Stimulated activated CD4-positive, alpha-beta T cell treated with anti-CD3 and anti-CD28 coated beads, Interleukin-1b, Interleukin-23, amount 100 ng/mL, for 1 hour (primary cell): ENCODE measurements at places on chromosomes 1 and 21.
A peak's percentile ranks its signal among the peaks of the same experiment; 100 is the strongest.

DNA sequence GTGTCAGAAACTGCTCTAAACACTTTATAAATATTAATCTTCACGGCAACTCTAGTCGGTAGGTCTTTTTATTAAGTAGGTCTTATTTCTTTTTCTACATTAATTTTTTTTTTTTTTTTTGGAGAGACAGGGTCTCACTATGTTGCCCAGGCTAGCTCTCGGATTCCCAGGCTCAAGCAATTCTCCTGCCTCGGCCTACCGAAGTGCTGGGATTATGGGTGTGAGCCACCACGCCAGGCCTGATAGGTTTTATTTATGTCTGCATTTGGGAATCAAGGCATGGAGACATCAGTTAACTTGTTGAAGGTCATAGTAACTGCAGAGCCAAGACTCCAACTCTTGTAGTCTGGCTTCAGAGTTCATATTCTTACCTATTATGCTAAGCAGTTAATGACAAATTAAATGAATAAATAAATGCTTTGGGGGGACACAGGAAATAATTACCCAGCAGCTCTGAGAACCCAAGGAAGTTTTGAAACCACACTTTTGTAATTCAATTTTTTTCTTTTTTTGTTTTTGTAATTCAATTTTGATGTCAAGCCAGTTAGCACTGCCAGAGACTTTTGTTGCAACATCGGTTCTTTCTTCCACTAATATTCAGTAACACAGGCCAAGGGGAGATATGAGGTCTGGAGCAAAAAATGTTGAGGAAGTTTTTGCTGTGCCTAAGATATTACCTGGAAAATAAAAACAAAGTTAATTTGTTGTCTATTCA lies 9.4 kb upstream of the UAP1 start:
- no peak for DNase-seq

GRCh38 chr1:38804062-38804886 lies 55.3 kb downstream of the RRAGC start:
- DNase-seq, result no peak

DNA sequence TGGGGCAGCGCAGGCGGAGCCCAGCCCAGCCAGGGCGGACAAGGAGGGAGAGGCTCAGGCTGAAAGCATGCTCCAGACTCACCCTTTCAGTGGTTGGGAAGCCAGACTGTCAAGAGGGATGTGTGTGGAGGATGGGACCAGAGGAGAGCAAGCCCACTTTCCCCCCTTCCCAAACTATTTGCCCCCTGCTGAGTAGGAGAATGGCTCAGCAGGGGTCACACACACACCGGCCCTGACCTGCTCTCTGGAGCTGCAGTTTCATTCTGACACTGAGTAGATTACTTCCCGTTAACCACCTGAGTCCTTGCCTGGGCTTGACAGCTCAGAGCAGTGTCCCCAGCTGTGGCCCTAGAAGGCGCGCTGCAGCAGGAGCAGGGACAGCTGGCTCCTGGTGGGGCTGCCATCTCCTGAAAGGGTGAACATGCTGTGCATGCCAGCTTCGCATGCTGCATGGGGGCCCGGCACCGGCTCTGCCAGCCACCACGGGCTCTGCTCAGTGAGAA lies 51.6 kb upstream of the CNTN2 start:
- no peak for DNase-seq

DNA sequence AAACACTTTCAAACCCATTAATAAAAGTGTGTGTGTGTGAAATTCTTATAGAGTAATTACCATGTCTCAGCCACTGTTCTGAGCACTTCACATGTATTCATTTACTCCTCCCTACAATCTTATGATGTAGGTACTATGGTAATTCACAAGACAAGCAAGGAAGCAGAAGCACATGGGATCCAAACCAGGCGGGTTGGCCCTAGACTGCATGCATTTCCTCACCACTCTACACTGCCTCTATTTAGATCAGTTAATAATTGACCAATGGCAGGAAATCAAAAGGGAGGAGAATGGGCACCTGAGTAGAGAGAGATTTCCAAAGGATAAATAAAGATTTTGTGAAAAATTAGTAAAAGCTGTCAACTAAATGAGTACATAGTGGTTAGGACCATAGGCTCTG lies 15.7 kb downstream of the MAP3K21 start:
- DNase-seq, result no peak

DNA sequence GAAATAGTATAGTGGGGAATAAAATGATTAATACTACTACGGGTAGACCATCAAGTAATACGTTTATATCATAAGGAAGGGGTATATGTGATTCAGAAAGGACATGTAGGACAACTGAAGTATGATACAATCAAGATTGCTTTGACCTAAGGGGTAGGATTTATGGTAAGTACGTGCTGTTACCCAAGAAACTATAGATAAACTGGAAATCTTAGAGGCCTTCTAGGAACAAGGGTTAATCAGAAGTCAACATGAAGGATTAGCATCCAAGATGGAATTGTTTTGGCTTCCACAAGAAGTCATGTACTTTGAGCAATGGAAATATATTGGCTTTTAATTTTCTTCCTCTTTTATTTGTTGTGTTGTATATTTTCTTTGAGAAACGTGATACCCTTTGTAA lies 13.2 kb upstream of the ZMYM4 start:
- DNase-seq, result no peak

- no peak for DNase-seq
Observed at GRCh38 chr1:116334015-116334547, 39.0 kb upstream of the ATP1A1 start.

DNA sequence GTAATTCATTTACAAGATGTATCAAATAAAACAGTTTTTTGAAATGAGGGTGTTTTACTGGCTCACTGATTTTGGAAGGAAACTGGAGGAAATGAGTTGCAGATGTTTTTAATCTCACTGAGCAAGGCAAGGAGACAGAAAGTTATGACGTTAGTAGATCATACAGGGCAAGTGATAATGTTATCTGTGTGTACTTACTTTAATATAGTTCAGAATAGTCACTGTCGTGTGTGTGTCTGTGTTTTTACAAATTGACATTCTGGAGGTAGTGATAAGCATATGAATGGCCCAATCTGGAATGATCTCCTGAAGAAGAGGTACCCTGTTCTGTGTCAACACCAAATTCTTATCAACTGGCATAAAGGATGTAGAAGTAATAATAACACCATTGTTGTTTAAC lies 1.9 kb upstream of the GBP4 start:
- DNase-seq, result no peak

GRCh38 chr1:3172431-3173380 lies 103.7 kb downstream of the PRDM16 start:
- no peak for DNase-seq

- DNase-seq, result no peak
Observed at GRCh38 chr1:246355411-246356230, 151.5 kb downstream of the SMYD3 start.

GRCh38 chr1:226608699-226609505 lies 60.3 kb downstream of the STUM start:
- DNase-seq, result peak; percentile 23

GRCh38 chr1:5650283-5651026 lies 341.8 kb downstream of the NPHP4 start:
- DNase-seq, result no peak

DNA sequence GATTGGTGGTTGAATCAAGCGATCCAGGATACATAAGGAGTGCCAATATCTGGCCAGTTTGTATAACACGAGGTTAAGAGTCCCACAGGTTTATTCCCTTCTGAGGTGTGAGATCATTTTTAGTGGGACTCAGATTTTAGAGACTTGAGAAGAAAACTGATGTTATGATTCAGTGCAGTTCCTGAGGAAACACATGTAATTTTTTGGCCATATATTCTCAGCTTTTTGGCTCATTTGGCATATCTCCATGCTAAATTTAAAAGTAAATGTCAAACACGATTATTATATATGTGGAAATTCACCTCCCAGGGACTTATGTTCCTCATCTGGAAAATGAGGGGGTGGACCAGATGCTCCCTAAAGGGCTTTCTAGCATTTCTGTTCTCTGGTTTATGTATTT lies 39.2 kb upstream of the SERBP1 start:
- DNase-seq, result no peak

DNA sequence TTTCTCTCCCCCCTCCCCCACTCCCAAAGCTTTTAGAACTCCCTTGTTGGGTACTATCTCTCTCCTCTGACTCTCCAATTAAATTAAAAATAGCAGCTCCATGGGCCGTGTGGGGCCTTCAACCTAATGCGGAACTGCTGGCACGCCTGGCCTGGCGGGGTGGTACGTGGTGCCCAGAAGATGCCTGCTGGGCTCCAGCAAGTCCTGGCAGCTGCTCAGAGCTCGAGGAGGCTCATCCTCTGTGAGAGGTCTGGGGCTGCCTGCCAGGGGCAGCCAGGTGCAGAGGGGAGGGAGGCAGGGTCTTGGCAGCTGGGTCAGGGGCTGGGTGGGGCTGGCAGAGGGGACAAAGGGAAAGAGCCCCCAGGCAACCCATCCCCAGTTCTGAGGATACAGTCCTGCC lies 74.4 kb downstream of the ACTL8 start:
- no peak for DNase-seq

GRCh38 chr1:186330758-186331157 lies 44.3 kb downstream of the TPR start:
- DNase-seq, result no peak
